Ascending aorta (tissue), 2 donors: ENCODE measurements at places on chromosomes 1 and 21. TPM values are rescaled to one million over a fixed set of nuclear protein-coding genes. Genes with fewer than 3 reads are reported as not detected.

OR2AK2 gene
- not detected for total RNA-seq

POLR3C gene
- total RNA-seq, result 18.9 TPM

MROH7 gene
- 2.0 TPM for total RNA-seq

DNA sequence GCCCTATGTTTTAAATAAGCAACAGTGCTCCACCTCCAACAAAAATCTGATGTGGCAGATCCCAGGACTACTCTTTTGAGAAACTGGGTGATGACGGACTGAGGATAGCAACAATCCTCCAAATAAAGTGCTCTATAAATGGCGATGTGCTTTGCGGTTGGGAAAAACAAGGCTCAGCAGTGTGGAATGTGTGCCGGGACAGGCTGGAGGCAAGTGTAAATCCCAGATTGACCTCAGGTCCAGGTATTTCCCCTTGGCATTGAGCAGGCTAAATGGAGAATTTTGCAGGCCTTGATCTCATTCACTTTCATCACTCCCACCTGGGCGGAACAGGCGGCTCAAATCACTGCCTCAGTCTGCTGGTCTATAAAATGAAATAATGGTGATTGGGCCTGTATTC, 35.1 kb downstream of the LRRC42 start:
- H3K4me1 ChIP-seq, result no peaks in the 10 kb centered on the region
- DNase-seq, result no peak
- no peak overlapping the region for H3K27ac ChIP-seq
- no peak overlapping the region for H3K4me3 ChIP-seq
- H3K36me3 ChIP-seq, result no peaks in the 10 kb centered on the region
- H3K27me3 ChIP-seq, result no peaks in the 10 kb centered on the region
